Right renal pelvis (tissue), 4 donors: ENCODE measurements at places on chromosomes 13 and 19.

- no peak for DNase-seq
These were observed 284.4 kb downstream of the ZNF536 start for GRCh38 chr19:30656520-30657100.

DNA sequence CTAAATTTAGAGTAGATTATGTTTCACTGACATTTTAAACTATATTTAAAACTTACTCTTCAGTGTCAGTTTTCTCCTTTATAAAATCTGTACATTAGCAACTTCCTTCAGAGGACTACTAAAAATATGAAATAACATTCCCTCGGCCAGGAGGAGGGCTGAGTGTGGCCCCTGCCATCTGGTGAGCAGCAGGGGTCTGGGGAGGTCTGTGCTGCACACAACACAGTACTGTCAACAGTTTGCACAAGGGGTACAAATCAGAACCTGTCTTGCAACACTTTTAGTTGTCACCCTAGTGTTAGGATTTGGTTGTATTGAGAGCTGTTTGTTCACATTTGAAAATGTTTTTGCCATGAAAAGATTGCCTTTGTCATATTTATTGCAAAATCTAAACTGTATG lies 48.9 kb downstream of the TPP2 start:
- no peak for DNase-seq

DNA sequence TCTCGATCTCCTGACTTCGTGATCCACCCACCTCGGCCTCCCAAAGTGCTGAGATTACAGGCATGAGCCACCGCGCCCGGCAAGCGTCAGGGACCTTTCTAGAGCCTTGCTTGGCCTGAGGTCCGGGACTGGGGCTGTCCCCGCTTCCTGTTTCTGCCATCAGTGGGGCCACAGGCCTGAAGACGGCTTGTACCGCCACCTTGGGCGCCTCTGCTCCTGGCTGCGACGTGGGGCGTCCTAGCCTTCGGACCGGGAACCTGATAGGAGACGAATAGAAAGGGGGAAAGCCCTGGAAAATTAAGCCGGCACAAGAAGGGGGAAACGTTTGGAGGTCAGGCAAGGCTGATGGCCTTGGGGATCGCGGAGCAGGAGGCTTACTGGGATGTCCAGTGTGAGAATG lies 35.1 kb downstream of the RNF6 start:
- DNase-seq, result no peak

DNA sequence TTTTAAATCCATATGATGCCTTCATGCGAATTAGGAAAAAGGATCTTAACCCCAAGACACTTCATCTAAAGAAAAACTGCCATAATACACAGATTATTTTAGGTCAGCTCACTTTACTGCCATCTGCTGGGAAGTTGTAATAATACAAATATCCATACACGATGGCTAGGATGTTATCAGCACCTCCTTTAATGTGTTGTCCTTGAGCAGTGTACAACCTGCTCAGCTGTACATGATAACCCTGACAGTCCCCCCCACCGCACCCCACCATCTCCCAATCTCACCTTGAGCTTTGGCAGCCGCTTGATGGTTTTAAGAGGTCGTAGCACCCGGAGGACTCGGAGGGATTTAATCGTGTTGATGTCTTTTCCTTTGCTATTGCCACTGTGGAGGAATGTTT lies 112.2 kb downstream of the IER2 start:
- DNase-seq, result peak; percentile 30

- no peak for DNase-seq
These were observed 18.2 kb downstream of the SIN3B start for GRCh38 chr19:16847430-16847829.

GRCh38 chr19:13784731-13785452 lies 10.4 kb upstream of the ZSWIM4 start:
- DNase-seq, result no peak

DNA sequence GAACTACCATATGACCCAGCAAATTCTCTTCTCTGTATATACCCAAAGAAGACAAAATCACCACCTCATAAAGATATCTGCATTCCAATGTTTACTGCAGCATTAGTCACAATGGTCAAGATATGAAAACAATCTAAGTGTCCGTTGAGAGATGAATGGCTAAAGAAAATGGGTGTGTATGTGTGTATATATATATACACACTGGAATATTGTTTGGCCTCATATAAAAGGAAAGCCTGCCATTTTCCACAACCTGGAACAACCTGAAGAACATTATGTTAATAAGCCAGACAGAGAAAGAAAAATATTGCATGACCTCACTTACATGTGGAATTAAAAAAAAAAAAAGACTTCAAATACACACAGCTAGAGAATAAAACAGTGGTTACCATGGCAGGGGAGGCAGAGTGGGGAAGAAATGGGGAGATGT lies 29.5 kb upstream of the RBM26 start:
- no peak for DNase-seq

DNA sequence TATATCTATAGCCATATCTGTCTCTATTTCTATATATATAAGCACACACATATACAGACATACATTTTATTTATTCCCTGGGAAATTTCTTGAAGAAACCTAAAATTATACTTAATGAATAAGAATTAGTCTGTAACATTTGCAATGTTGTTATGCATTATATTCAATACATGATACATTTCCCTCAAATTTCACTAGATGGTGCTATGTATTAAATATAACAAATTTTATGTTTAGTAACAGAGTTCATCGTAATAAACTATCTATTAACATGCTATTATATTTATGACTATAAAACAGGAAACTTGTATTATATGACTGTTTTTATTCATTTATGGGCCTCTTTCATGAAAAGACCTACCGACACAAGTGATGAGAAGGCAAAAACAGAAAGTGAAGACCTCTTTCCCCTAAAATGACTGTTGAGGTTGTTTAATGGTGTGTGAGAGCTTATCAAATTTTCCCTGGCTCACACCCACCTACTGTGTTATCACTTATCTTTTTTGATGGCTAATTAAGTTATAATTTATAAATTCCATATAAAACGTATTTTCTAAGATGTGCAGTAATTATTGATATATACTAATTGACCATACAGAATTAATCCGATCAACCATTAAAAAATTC lies 881.9 kb downstream of the SLITRK6 start:
- peak; percentile 5 for DNase-seq

DNA sequence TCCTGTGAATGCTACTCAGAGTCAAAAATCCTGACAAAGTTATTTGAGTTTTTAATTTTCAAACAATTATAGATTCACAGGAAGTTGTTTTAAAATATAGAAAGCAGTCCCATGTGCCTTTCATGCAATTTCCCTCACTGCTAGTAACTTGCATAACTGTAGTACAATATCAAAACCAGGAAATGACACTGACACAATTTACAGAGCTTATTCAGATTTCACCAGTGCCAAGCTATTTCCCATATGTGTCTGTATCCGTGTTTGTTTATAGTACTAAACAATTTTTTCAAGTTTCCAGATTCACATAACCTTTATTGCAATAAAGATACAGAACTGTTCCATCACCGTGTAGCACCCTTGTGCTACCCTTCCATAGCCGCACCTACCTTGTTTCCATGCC lies 934.6 kb downstream of the PCDH17 start:
- DNase-seq, result no peak

- no peak for DNase-seq
These were observed 336 bp downstream of the CD22 start for GRCh38 chr19:35329323-35329722.

GRCh38 chr13:44719857-44720671 lies 143.9 kb upstream of the TSC22D1 start:
- DNase-seq, result no peak

GRCh38 chr13:91389186-91389585 lies 9.2 kb upstream of the GPC5 start:
- no peak for DNase-seq

- DNase-seq, result no peak
These were observed 15.4 kb downstream of the GTPBP3 start for GRCh38 chr19:17352608-17353280.

GRCh38 chr19:33671211-33671610 lies 49.5 kb downstream of the CHST8 start:
- no peak for DNase-seq

DNA sequence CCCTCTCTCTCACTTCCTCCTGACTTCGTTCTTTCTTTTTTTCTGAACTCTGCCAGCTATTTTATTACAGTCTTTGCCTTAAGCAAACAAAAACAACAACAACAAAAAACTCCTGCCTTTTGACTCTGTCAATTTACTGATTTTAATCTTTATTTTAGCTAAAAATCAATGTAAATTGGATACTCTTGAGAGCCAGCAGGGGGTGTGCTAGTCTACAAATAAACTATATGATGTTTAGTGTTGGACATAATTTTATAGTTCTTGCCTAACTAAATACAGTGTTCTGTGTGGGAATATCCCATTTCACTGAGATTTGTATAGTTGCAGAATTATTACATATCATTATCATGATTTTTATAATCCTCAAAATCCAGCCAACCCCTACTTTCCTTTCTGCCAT lies 1199.9 kb upstream of the SPRY2 start:
- DNase-seq, result peak; percentile 5

DNA sequence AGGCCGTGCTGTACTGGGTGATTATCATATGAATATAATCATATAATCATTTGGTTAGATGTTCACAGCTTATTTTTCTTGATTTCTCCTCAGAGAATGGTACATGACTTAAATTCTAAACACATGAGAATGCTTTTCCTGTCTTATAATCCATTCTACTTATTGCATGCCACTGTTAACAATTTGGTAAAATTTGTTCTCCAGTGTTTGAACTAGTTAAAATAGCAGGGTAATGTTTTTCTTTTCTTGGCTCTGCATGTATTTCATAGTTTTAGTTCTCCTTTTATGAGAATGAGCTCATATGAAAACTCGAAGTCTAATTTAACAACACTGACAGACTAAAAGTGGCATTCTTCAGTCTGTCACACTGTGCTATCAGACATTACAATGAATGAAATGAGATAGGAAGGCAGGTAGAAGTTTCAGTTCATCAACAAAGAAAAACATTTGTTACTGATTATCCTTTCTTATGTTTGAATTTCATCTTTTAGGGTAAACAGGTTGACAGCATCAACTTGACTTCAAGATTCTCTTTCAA lies 10.2 kb downstream of the SPRYD7 start:
- no peak for DNase-seq

- no peak for DNase-seq
These were observed 105.7 kb upstream of the RAP2A start for GRCh38 chr13:97328222-97328790.

GRCh38 chr13:32233062-32233461 lies 82.1 kb downstream of the ZAR1L start:
- no peak for DNase-seq

DNA sequence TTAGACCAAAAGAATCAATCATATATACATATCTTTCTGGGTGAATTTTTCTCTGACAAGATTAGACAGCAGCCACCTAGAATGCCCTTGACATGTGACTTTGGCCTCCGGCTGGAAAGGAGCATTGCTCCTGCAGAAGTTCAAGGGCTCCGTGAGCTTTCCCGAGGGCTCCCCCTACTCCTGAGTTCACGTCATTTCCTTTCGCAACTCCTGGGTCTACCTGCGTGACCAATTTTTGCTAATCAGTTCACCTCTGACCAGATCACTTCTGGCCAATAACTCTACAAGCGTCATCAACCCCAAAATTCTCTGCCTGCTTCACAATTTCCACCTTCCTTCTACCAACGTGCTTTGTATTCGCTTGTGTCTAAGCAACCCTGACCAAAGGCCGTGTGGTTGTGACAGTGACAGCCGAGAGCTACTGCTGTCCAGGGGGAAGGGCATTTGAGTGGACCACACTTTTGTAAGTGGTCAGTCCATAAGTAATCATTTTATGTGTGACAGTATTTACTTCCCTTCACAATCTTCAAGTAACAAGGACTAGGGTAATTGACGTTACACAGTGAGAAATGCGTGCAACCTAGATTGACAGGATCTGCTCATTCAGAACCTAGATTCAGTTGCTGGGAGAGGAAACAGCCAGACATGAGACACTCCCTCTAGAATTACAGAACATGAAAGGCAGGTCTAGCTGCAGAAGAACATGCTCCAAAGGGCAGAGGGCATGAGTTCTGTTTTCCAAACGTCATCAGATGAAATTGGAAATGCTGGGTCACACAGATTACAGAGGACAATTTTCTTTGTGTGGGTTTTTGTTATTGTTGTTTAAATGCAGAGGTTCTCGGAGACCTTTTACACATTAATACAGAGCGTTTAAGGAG lies 145.9 kb upstream of the SPACA7 start:
- no peak for DNase-seq

- no peak for DNase-seq
These were observed 197.6 kb downstream of the MAB21L1 start for GRCh38 chr13:35278917-35279316.

DNA sequence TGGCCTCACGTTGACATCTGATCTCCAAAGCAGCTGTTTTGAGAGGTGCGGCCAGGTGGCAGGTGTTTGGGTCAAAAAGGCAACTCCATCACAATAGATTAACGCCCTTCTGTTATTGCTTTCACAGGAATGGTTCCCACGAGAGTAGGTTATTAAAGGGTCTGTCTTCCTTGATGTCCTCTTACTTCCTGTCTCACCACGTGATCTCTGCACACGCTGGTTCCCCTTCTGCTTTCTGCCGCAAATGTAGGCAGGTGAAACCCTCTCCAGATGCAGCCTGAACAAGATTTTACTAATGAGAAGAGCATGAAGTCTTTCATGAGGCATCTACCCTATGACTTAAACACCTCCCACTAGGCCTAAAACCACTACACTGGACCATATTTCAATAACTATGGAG lies 22.8 kb upstream of the ZNF564 start:
- no peak for DNase-seq

GRCh38 chr19:4971816-4972495 lies 3.0 kb downstream of the KDM4B start:
- DNase-seq, result no peak

GRCh38 chr19:19591133-19591825 lies 27.2 kb downstream of the PBX4 start:
- DNase-seq, result no peak

DNA sequence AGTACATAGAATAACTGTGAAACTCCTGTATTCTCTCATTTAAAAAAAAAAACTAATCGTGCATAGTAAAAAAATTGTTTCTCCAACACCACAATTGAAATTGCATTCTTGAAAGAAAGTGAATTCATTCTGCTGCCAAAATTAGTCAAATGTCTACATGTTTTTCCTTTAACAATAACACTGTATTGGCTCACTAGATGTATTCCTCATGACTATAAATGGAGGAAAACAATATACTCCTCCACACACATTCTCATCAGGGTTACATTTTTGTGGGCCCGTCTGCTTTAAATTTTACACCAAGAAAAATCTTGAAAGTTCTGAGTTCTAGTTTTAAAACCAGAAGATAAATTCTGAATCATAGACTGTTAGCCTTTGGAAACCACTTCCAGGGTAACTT lies 233.6 kb downstream of the KLF12 start:
- no peak for DNase-seq

DNA sequence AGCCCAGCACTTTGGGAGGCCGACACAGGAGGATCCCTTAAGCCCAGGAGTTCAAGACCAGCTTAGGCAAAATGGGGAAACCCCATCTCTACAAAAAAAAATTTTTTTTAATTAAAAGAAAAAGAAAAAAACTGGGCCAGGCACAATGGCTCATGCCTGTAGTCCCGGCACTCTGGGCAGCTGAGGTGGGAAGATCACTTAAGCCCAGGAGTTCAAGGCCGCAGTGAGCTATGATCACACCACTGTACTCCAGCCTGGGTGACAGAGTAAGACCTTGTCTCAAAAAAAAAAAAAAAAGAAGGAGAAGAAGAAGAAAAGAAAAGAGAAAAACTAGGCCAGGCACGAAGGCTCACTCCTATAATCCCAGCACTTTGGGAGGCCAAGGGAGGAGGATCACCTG lies 4.3 kb downstream of the ELL start:
- DNase-seq, result no peak
